Renal pelvis (tissue), 12 donors: ENCODE measurements at places on chromosomes 13 and 19. TPM values are rescaled to one million over a fixed set of nuclear protein-coding genes. Genes with fewer than 3 reads are reported as not detected.

Gene RASGRP4
- polyA plus RNA-seq = 0.96 TPM

Gene PRSS57
- not detected for polyA plus RNA-seq

Gene ZNF534
- polyA plus RNA-seq = 0.27 TPM

Gene TEX26
- 1.9 TPM for polyA plus RNA-seq

Gene CEACAM19
- 24.7 TPM for polyA plus RNA-seq

Gene HSPB6
- 20.5 TPM for polyA plus RNA-seq

Gene GSX1
- polyA plus RNA-seq = not detected

Gene ZSCAN4
- not detected for polyA plus RNA-seq

Gene APOC1
- polyA plus RNA-seq = 11.6 TPM

Gene ZNF90
- 21.8 TPM for polyA plus RNA-seq

Gene SULT2A1
- polyA plus RNA-seq = 0.61 TPM

Gene VSTM2B
- 1.1 TPM for polyA plus RNA-seq

Gene FAM216B
- not detected for polyA plus RNA-seq

Gene ZNF83
- polyA plus RNA-seq = 51.0 TPM

GRCh38 chr19:1161716-1162115 lies 12.4 kb downstream of the SBNO2 start:
- DNase-seq = no peak

DNA sequence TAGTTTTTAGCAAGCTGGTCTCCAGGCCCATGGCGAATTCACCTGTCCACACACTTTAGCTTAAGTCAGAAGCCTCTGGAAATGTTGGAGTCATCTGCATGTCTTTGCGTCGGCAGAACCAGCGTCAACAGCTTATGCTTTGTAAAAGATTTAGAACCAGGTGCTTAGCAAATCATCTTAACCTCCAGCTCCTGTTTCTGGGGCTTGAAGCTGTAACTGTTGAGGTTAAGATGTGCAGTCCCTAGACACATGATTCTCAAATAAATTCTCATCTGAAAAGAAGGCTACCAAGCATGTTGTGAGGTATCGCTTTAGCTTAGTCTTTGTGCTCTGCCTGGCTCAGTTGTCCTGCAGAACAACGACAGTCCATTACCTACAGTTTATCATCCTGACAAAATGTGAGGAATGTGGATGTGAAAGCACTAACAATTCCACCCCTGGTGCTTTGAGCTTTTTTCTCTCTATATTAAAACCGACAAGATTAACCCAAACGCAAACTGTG lies 4.4 kb downstream of the EFNB2 start:
- no peak for DNase-seq

DNA sequence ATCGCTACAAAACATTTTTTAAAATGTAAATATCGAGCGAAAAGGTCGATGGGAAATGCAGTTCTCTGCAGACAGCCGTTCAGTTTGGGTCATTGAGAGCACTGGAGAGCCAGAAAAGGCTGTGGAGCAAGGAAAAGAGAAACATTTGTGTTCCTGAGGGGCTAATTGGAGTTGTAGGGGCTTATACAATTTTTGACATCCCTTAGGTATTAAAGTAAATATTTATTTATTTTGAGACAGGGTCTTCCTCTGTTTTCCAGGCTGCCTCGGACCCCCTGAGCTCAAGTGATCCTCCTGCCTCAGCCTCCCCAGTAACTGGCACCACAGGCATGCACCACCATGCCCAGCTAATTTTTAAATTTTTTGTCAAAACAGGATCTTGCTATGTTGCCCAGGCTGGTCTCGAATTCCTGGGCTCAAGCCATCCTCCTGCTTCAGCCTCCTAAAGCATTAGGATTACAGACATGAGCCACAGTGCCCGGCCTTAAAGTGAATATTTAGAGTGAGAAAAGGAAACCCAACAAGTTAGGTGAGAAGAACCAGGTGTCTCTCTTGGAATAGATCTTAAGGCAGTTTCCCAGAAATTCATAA lies 825 bp upstream of the YIF1B start:
- no peak for DNase-seq

- no peak for DNase-seq
Observed at GRCh38 chr13:92218615-92219014, 820.2 kb downstream of the GPC5 start.

DNA sequence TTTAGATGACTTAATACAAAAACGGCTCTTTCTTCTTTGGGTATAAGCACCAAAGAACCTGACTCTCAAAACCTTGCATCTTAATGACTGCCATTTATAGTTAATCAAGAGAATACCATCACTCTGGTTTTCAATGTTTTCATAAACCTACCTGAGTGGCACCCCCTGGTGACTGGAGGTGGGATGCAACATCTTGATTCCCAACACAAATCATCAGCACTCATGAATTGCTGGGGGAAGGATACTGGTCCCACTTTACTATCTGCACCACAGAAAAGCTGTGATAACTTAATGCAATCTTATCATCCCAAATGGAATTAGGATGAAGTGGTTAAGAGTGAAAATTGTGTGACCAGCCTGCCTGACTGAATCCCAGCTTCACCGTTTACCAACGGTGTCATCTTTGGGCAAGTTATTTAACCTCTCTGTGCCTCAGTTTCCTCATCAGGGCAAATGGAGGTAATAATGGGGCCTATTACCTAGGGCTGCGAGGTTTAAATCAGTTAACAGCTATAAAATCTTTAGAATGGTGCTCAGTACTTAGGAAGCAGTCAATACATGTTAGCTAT lies 366.4 kb downstream of the KLF12 start:
- no peak for DNase-seq

GRCh38 chr19:29667901-29668341 lies 2.7 kb downstream of the PLEKHF1 start:
- no peak for DNase-seq

GRCh38 chr13:51764184-51765141 lies 39.5 kb downstream of the DHRS12 start:
- no peak for DNase-seq

DNA sequence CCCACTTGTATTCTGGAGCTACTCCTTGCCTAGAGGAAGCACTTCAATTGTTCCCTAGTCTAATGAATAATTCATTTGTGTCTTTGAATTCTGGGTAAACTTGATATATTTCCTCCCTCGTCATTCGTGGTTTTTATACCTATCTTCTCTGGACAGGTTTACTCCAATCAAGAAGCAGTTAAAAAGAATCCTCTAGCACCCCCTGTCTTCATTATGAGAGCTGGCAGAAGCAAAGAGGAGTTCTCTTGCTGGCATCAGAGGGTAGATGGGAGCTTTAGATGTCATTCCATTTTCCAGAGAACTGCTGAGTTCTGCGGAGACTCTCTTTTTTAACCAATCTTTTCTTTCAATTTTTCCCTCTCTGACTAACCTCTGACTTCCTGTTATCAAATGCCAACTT lies 627.7 kb downstream of the FGF9 start:
- no peak for DNase-seq

DNA sequence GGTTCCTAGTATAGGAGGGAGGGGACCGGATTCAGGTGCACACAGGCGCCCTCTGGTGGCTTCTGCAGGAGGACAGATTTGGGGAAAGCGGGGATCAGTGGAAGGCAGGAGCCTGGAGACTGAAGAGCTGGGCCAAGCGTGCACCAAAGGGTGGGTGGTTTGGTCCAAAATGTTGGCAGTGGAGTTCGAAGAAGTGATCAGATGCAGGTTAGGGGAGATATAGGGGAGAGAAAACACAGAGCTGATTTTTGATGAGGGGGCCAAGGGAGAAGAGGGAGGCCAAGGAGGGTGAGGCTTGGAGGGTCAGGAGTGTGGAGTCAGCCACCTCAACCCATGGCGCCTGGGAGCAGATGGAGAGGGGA lies 6.8 kb upstream of the CARM1 start:
- peak; percentile 71 for DNase-seq

DNA sequence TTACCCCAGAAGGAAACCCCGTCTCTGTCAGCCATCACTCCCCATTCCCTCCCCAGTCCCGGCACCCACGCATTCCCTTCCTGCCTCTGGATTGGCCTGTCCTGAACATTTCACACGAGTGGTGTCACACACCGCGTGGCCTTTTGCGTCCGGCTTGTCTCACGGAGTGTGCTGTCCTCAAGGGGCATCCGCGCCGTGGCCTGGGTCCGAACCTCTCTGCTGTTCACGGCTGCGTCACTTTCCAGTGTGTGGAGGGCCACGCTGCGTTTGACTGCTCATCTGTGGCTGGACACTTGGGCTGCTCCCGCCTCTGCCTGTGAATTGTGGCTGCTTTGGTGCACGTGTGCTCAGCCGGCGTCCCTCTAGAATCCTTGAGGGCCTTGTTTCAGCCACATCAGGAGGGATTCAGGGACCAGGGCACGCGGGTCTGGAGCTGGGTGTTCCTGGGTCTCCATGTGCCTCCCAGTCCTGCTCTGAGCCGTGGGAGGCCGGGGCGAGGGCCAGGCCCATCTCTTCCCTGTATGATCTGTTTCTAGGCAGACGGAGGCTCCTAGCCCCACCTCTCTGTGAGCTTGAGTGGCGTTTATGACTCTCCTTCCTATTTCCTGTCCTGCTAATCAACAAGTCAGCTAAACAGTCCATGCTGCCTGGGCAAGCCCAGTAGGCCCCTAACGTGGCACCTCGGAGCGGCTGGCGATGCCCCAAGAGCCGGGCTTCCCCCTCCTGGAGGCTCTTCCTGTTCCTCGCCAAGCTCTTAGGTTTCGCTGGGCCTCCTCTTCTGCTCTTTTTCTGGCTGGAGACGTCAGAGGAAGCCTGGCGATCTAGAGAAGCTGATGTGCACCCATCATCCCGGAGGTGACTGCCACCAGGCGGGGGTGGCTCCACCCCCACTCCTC lies 8.1 kb downstream of the STK11 start:
- DNase-seq = peak; percentile 42

- no peak for DNase-seq
Observed at GRCh38 chr19:3506384-3507340, 551 bp downstream of the FZR1 start.

- no peak for DNase-seq
Observed at GRCh38 chr13:98476538-98476966, 100.4 kb downstream of the STK24 start.

- DNase-seq = no peak
Observed at GRCh38 chr13:51385114-51385513, 45.6 kb downstream of the SERPINE3 start.

GRCh38 chr13:20185366-20186056 lies 7.2 kb downstream of the GJB2 start:
- no peak for DNase-seq

- no peak for DNase-seq
Observed at GRCh38 chr13:112113348-112113747, 46.4 kb downstream of the SOX1 start.

DNA sequence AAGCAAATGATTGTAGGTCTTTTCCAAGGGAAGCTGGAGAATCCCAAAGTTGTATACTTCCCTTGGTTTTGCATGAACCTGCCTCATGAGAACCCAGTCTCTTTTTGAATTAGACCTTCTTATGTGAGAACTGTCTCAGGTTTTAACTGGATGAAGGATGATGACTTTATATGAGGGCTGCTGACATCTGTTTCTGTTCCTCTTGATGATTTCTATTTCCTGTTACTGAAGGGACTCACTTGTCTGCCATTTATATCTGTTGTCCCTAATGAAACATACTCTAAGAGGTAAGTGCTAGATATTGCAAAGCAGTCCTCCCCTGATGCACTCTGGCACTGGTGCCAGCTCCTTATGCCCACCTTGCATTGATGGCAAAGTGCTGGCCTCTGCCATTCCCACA lies 33.6 kb downstream of the ERICH4 start:
- DNase-seq = no peak

DNA sequence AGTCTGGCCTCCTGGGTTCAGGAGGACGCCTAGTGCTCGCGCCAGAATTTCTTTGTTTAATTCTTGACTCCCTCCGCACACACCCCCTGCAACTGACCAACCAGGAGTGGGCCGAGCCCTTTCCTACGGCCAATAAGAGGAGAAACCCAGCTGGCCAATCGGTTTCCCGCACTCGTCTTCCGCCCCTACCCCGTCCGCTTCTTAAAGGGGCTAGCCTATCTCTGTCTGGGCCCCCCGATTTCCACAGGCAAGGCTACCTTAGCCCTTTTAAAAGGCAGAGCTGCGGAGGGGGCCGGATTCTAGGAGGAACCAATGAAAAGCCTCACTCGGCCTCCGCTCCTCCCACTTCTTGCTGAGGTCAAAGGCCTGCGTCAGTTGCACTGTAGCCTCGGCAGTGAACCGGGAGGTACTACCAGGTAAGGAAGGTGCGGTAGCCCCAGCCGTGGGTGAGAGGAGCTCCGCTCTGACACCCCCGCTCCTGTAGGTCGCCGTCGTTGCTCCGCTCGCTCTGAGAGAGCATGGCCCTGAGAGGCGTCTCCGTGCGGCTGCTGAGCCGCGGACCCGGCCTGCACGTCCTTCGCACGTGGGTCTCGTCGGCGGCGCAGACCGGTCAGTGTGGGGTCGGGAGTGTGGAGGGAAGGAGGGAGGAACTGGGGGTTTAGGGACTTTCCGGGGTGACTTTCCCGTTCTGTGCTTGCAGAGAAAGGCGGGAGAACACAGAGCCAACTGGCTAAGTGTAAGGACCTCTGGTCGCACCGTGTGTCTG lies at the start of gene GCDH:
TSS of gene GCDH (plus strand) at position 374 of the 766 bp plus-strand sequence. CDS start at position 519, 145 bp downstream.
- peak; percentile 99 for DNase-seq

DNA sequence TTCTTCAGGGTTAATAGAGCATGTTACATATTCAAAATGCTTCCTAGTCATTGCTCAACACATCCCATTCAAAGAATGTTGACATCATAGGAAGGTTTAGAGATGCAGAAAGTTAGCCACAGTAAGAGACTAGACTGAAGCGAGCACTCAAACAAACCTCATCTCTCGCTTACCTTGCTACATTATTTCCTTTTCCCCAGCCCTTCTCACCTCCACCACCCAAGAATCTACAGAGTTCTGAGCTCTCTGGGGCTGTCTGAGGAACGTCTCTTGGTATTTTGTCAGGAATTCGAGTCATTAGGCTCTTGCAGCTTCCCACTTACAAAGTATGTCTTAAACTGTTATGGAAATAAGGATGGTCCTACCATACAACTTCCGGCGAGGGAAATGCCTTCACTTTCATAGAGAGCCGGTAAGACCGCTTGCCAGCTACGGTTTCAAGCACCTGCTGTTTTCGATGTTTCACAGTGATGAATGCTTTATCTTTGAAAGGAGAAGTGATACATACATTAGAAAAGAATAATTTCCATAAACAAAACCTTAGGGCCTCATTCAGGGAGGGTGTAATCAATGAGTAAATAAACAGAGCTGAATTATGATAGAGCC lies 65.1 kb downstream of the FLT1 start:
- no peak for DNase-seq

- no peak for DNase-seq
Observed at GRCh38 chr13:26962671-26963070, 202.1 kb upstream of the GPR12 start.
